ENCODE measurements at places on chromosomes 3 and 15.

DNA sequence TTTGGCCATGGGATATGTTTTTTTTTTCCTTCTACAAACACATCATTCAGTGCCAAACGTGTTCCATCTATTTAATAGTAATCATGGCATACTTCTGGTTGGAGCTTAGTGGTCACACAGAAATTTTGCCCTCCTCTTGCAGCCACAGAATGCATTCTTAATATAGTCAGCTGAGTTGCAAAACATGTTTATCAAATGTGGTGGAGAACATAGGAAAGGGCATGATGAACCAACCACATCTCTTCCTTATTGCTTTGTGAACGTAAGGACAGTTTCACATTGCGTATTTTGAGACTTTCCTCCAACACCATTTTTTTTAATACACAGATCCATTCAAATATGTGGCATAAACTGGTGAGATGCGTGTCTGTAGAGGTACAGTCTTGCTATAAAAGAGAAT, 106.8 kb downstream of the BBX start:
- no peak for DNase-seq

DNA sequence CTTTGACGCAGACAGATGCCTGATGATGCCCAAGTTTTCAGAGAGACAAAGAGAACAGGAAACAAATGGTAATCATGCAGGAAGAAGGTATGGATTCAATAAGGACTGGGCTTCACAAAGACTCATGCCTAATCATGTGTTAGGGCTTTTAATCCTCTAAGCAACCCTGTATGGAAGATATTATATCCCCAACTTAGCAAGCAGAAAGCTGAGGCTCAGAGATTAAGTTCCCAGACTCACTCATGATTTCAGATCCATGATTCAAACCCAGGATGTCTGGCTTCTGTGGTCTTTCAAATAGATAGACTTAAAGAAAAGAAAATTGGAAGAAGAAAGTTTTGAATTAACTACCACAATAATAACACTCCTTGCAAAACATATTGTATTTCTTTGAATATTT, 4.1 kb upstream of the CLASP2 start:
- no peak for DNase-seq

DNA sequence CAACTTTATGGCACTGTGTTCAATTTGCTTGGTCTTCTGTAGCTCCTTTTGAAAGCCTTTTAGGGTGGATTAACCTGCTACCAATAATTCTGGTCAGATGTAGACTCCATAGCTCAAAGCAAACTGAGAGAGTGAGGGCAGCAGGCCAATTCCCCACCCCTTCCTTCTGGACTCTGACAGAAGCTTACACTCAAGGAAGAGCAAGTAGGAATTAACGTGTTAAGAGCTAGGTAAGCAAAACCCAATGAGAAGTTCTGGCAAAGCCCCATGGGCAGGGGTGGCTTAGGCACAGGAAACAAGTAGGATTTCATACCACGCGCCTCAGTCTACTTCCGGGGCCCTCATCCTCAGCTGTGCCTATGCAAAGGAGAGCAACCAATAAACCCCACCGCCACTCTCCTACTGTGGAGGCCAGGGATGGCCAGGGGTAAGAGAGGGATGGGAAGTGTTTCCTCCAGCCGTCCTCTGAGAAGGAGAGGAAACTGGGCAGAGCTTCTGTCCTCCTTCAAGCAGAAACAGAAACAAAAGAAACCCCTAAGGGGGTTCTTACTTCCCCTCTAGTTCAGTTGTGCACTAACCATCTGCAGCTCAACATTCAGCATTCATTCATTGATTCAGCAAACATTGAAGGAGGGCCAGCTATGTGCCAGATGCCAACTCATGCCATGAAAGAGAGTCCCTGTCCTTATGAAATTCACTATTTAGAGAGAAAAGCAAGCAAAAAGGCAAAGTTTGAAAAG, 12.6 kb downstream of the CCR5 start:
- no peak for DNase-seq

DNA sequence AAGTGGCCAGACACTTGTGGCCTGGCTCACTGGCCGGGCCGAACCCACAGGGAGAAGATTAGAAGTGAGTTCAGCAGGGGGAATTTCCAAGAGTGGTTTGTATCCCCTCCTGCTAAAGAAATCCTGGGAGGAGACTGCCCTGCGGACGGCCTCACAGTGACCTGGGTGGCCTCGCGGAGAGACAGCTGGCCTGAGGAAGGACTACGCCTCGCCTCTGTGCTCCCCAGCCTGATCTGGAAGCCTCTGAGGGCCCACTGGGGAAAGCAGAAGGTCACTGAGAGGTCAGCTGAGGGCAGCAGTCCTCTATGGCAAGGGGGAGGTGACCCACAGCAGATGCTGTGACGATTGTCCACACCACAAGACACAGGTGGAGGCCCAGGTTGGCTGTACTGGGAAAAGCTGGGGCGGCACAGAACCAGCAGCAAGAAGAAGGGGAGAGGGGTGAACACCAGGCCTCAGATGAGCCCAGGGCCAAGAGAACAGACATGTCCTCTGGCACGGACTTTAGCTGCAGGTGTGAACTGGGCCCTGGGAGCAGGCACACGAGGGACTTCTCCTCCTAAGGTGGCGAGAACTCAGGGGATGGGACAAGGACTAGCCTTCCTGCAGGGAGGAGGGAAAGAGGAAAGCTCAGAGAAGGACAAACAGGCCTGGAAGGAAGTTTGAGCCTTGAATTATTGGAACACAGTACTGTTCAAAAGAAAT, 37.2 kb upstream of the DLG1 start:
- no peak for DNase-seq

GRCh38 chr3:156837115-156837514, 11.0 kb downstream of the LEKR1 start:
- DNase-seq = no peak

DNA sequence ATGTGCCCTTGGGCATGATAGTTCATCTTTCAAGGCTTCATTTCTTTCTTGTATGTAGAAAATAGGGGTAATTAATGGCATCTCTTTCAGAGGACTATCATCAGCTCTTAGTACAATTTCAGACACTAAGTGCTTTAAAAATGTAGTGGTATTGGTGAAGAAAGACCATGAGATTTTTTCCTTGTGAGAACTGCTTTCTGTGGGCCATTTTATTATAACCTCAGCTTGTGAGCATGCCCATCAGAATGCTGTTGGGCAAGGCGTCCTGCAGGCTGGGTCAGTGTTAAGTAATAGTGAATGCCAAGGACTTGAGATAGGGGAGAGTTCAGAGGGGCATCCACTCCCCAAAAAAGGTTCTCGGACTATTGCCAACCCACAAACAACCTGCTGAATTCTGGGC, 187.9 kb downstream of the GHSR start:
- no peak for DNase-seq

DNA sequence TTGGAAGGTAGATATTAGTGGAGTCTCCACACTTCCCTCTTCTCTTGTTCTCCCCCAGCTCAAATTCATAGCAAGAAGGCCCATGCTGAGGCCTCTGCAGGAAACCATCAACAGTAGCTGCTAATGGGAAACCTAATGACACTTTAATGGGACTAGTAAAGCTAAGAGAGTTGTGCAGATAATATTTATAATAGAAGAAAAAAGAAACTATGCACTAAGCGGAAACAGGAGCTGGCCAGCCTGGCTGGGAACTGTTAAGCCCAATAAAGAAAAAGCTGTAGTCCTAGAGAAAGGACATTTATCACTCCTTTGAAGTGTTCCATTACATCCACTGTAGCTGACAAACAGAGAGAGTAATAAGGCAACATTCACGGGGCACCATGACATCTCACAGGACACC, 229.6 kb downstream of the IGSF11 start:
- DNase-seq = no peak

DNA sequence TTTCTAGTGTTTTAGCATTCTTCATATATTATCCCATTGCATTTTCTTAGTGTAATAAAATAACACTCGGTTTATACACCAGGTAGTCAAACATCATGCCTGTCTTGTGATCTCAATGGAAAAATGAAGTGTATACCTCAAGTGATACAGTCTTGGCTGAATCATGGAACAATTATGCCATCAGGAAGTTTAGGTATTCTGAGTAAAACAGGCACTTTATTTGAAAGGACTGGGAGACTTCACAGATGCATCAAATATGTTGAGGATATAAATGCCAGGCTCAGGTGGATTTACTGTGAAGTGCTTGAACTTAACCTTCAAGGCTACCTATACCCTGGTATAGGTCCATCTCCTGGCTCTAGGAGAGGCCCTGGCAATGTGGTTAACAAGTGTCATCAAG, 8.5 kb downstream of the TGFBR2 start:
- DNase-seq = no peak

Data from NCI-H1417 treated with DMSO at 0.1 percent for 48 hours (cell line).